ENCODE measurements at places on chromosomes 16 and 17.
A peak's percentile ranks its signal among the peaks of the same experiment; 100 is the strongest.

DNA sequence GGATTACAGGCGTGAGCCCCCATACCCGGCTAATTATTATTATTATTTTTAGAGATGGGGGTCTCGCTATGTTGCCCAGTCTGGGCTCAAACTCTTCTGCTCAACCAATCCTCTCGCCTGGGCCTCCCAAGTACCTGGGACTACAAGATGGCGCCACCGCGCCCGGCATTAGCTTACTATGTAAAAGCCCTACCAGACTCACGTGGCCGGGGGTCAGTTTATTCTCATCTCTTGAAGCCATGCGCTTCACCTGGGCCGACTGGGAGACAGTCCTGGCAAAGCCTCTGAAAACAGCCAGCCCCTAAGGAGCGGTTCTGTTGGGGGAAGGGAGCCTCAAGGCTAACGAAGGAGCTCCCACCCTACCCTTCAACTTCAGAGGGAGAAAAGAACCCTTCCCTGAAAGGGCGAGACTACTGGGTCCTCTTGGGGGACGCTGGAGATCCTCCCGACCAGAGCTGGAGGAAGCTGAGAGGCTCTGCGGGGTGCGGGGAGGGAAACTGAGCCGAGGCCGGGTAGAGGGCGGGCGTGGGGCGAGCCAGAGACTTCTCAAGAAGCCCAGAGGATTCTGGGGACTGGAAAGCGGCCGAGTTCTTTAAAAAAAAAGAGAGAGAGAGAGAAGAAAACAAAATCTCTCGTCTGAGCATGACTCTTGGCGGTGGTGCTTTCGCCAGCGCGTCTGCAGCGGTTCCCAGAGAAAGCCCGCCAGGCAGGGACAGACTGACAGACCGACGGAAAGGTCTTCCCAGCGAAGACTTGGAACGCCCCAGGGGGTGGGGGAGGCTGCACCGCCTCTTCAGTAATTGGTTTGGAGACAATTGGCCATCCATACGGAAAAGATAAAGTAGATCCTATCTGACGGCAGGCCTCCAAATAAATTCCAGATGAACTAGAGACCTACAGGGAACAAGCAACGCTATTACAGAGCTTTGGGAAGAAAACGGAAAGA is 5.6 kb upstream of the TUBG2 start:
- DNase-seq, result no peak

GRCh38 chr17:67718325-67718941 is 697 bp downstream of the NOL11 start:
- peak; percentile 15 for DNase-seq

- no peak for DNase-seq
These were observed 9.4 kb upstream of the MEOX1 start for GRCh38 chr17:43671031-43671692.

GRCh38 chr16:50229149-50229726 is 37.1 kb upstream of the ADCY7 start:
- no peak for DNase-seq

GRCh38 chr16:84458606-84459532 is 45.6 kb downstream of the MEAK7 start:
- DNase-seq, result no peak

DNA sequence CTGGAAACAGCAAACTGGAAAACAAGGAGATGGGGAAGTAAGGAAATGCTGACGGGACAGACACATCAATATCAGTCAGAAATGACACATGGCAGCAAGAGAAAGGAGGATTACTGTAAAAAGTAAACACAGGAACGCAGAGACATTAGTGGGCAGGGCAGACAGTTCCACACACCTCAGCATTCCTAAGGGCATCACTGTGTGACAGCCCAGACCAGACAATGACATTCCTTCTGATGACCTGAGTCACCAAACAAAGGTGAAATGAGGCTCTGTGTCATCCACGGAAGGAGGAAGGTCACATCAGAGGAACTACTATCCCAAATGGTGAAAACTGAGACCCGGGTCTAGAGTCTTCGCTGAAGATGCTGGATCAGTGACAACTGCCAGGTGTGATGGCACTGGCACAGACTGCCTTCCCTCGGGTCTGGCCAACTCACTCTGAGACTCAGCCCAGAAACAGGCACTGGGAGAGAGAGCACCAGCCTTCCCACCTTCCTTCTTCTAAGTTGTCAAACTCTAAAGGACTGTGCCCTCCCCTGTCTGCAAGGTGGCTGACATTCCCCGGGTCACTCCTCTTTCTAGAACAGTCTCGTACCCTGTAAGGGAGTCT is 36.7 kb downstream of the TK2 start:
- no peak for DNase-seq

DNA sequence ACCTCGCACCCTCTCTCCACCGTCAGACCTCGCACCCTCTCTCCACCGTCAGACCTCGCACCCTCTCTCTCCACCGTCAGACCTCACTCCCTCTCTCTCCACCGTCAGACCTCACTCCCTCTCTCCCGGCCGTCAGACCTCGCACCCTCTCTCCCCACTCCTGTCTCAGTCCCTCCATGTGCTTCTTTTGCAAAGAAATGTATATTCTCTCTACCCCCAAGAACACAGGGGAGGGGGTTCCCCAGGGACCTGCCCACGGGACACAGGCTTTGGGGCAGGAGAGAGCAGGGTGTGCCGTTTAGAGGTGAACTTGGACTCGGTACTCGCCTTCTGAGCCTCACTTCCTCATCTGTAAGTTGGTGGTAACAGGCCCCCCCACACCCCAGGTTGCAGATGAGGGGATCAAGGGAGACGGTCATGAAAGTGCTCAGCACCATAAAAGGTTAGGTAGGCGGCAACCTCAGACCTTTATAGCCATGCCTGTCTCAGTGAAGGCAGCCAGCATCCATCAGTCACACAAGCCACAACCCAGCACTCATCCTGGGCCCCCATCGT is 63.7 kb downstream of the RPH3AL start:
- DNase-seq, result no peak

- no peak for DNase-seq
These were observed 124.9 kb downstream of the METRNL start for GRCh38 chr17:83204230-83204725.

DNA sequence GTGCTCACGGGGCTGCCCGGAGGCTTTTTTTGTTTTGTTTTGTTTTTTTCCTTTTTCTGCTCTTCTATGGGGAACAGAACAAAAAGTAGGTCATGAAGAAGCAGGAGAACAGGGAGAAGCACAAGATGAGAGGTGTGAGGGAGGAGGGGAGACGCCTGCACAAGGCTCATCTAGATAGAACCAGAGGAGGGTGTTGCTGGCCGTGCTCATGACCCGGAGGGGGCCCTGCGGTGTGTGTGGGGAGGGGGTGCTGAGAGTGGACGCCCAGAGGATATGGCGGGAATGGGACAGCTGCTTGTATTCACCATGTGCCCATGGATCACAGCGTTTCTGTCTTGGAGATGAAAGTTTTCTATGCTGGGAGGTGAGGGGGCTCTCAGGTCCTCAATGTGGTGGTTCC is 183.7 kb downstream of the FOXL1 start:
- DNase-seq, result no peak

DNA sequence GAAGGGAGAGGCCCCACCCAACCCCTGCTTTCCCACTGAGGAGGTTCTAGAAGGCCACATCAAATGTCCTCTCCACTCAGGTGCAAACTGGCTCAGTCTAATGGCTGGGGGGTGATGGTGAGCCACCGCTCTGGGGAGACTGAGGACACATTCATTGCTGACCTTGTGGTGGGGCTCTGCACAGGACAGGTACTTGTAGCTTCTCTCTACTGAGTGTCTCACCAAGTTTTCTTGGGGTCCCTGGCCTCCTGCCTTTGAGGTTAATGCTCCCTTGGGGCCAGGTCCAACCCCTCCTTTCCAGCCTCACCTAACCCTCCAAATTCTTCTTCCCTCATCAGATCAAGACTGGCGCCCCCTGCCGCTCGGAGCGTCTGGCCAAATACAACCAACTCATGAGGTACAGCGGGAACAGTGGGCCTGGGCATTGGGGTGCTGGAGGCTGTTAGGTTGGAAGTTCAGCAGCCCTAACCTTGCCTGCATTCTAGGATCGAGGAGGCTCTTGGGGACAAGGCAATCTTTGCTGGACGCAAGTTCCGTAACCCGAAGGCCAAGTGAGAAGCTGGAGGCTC is 5.7 kb downstream of the ENO3 start:
- DNase-seq, result no peak

- no peak for DNase-seq
These were observed 217.3 kb downstream of the USP22 start for GRCh38 chr17:20825539-20825938.

DNA sequence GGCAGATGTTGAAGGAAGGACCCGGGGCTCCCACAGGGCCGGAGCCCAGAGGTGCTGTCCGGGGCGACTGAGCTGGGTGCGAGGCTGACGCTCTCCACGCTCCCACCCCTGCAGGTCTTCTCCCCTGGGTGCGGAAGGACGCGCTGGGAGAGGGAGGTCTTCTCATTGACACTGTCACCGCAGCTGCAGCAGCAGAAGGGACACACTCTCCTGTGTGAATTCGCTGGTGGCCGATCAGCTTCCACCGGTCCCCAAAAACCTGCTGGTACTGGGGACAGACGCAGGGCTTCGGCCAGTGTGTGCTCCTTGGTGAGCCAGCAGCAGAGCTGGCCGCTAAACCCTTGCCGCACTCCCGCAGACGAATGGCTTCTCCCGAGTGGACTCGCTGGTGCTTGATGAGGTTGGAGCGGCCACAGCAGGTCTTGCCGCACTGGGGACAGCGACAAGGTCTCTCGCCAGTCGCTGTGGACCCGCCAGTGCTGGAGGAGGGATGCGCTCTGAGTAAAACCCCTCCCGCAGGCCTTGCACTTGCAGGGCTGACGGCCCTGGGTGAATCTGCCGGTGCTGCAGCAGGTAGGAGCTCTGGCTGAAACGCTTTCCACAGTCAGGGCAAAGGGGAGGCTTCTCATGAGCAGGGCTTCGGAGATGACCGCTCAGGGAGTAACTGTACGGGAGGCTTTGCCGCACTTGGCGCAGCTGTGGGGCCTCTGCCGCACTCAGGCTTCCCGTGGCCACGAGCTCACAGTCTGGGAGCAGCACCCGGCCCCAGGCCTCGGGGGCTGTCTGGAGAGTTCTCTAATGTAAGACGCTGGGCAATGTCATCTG is 6.2 kb downstream of the ZNF843 start:
- DNase-seq, result no peak

- no peak for DNase-seq
These were observed 5.6 kb upstream of the MMP15 start for GRCh38 chr16:58019866-58020538.

- no peak for DNase-seq
These were observed 14.4 kb downstream of the WSCD1 start for GRCh38 chr17:6084311-6085161.

GRCh38 chr16:50354629-50355456 is 13.9 kb downstream of the BRD7 start:
- DNase-seq, result no peak

GRCh38 chr17:60846175-60846574 is 168.5 kb downstream of the BCAS3 start:
- DNase-seq, result no peak

DNA sequence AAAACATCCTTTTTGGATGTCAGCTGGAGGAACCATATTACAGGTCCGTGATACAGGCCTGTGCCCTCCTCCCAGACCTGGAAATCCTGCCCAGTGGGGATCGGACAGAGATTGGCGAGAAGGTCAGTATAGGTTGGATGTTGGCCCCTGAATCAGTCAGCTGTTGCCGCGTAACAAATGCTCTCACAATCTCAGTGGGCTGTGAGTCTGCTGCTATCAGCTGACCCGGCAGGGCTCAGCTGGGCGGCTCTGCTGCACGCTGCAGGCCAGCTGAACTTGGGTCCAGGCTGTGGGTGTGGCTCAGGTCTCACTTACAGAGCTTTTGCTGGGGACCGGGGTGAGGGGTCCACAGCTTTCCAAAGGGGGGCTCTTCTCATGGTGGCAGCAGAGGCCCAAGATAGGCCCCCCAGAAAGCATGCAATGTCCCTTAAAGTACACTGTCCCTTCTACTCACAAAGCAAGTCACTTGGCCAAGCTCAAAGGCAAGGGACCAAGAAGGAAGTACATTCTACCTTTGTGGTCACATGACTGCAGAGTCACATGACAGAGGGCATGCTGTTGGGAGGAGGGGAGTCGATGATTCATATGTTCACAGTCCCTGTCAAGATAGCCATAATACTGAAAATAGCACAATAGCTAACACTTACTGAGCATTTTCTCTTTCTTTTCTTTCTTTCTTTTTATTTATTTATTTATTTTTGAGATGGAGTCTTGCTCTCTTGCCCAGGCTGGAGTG is 134.2 kb downstream of the ABCC1 start:
- DNase-seq, result no peak

GRCh38 chr16:50593410-50594150 is 45.4 kb downstream of the NKD1 start:
- DNase-seq, result no peak

GRCh38 chr16:71537643-71538042 is 11.4 kb downstream of the CHST4 start:
- DNase-seq, result no peak
